ENCODE measurements at places on chromosomes 11 and 22.

GRCh38 chr11:104830080-104830479, 68.2 kb downstream of the CASP12 start:
- no peaks in the 10 kb centered on the region for H3K27me3 ChIP-seq
- DNase-seq = no peak
- H3K4me3 ChIP-seq = no peak overlapping the region

- H3K27me3 ChIP-seq = no peaks in the 10 kb centered on the region
- H3K27ac ChIP-seq = no peak overlapping the region
- H3K4me1 ChIP-seq = no peaks in the 10 kb centered on the region
- no peak for DNase-seq
- no peak overlapping the region for H3K4me3 ChIP-seq
- H3K36me3 ChIP-seq = no peaks in the 10 kb centered on the region
Observed at GRCh38 chr11:8408151-8408941, 144.7 kb upstream of the LMO1 start.

DNA sequence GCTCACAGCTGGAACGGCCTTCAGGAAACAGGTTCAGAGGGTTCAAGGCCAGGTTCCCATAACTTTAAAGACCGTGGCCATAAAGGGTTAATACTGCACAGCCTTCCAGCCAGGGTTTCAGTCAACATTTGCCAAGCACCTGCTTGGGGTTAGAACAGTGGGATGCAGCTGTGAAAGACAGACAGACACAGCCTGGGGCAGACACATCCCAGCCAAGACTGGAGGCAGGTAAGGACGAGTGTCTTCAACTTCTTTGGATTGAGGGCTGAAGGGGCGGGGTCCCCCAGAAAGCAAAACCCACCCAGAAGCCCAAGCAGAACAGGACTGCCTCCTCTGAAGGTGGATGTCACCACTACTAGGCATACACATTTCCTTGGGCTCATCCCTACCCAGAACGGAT, 14.3 kb downstream of the ARFGAP2 start:
- no peak for DNase-seq
- H3K36me3 ChIP-seq = peaks cover 39% of the 10 kb centered on the region
- H3K27me3 ChIP-seq = no peaks in the 10 kb centered on the region
- no peak overlapping the region for H3K27ac ChIP-seq

- H3K4me3 ChIP-seq = no peak overlapping the region
- H3K27ac ChIP-seq = no peak overlapping the region
- no peak for DNase-seq
- no peaks in the 10 kb centered on the region for H3K36me3 ChIP-seq
Observed at GRCh38 chr11:87459351-87459750, 421.6 kb downstream of the TMEM135 start.

GRCh38 chr22:20840646-20841371, 17.8 kb downstream of the PI4KA start:
- no peaks in the 10 kb centered on the region for H3K27me3 ChIP-seq
- no peak for DNase-seq
- no peak overlapping the region for H3K4me3 ChIP-seq
- no peaks in the 10 kb centered on the region for H3K36me3 ChIP-seq
- H3K27ac ChIP-seq = no peak overlapping the region

DNA sequence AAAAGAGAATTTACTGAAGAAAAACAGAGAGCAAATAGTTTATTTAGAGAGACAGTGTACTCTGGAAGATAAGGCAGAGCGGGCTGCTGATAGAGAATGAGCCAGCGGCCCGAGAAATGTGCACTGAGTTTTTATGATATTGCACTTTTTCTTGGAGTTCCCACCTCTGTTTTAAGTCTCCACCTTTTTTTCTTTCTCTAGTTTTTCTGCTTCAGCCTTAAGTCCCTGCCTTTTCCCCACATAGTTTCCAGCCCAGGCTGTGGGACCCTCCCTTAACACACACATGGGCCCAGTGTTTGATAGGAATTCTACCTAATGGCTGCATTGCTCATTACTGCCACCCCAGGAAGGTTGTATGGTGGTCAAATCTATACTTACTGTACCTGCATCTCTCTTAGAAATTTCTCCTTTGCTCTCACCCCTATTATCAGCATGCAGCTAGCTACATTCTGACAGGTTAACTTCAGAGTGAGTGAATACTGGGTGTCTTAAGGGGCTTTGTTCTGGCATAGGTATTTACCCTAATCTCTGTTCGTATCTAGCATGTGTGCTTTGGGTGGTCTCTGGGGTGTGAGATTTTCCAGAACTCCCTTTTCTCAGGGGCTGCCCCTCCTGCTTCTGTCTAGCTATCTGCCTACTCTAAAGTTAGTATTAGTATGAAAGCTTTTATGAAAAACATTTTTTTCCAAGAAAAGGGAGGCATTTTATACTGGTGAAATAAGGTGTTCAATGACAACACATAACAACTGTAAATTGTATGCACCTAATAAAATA, 127.3 kb upstream of the TOP3B start:
- H3K4me1 ChIP-seq = no peaks in the 10 kb centered on the region
- H3K27me3 ChIP-seq = no peaks in the 10 kb centered on the region
- no peak overlapping the region for H3K27ac ChIP-seq
- no peaks in the 10 kb centered on the region for H3K36me3 ChIP-seq
- no peak for DNase-seq

- H3K36me3 ChIP-seq = no peaks in the 10 kb centered on the region
- no peak overlapping the region for H3K27ac ChIP-seq
- no peak for DNase-seq
- no peak overlapping the region for H3K4me3 ChIP-seq
- H3K4me1 ChIP-seq = no peaks in the 10 kb centered on the region
- no peaks in the 10 kb centered on the region for H3K27me3 ChIP-seq
Observed at GRCh38 chr11:1782031-1782590, 18.4 kb upstream of the CTSD start.

- no peak overlapping the region for H3K4me3 ChIP-seq
- H3K4me1 ChIP-seq = no peaks in the 10 kb centered on the region
- no peak for DNase-seq
- H3K27me3 ChIP-seq = no peaks in the 10 kb centered on the region
Observed at GRCh38 chr11:67645521-67646461, 4.7 kb downstream of the ACY3 start.

DNA sequence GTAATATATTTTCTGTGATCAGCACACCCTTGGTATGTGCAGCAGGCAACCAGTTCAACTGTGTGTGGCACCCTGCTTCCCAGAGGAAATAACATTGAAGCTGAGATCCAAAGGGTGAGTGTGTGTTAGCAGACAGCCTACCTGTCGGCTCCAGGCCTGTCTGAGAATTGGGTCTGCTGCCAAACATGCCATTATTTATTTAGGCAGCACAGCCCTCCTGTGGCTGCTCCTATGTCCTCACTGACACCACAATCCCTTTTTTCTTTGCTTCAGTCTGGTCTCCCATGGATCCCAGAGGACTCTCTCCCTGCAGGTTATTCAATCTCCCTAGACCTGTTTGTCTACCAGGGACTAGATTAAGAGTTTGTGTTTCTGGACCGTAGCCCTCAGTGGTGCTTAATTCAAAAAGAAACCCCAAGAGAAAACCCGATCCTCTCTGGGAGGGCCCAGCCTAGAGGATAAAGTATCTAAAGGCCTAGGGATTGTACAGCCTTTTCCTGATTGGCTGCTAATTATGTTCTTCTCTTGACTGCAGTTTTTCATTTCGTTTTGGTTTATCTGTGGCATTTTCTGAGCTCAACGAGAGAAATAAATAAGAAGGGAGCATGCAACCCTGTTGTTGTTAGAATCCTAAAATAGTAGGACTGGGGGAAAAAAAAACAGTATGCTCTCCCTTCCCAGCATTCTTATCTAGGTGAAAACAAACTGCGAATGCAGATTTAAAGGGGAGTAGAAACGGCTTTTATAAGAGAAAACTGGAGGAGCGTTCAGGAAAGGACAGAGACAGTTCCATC, 24.1 kb downstream of the KCNE3 start:
- H3K36me3 ChIP-seq = no peaks in the 10 kb centered on the region
- no peaks in the 10 kb centered on the region for H3K27me3 ChIP-seq
- DNase-seq = no peak
- H3K4me3 ChIP-seq = no peak overlapping the region
- H3K27ac ChIP-seq = peak overlapping the region; percentile 10

DNA sequence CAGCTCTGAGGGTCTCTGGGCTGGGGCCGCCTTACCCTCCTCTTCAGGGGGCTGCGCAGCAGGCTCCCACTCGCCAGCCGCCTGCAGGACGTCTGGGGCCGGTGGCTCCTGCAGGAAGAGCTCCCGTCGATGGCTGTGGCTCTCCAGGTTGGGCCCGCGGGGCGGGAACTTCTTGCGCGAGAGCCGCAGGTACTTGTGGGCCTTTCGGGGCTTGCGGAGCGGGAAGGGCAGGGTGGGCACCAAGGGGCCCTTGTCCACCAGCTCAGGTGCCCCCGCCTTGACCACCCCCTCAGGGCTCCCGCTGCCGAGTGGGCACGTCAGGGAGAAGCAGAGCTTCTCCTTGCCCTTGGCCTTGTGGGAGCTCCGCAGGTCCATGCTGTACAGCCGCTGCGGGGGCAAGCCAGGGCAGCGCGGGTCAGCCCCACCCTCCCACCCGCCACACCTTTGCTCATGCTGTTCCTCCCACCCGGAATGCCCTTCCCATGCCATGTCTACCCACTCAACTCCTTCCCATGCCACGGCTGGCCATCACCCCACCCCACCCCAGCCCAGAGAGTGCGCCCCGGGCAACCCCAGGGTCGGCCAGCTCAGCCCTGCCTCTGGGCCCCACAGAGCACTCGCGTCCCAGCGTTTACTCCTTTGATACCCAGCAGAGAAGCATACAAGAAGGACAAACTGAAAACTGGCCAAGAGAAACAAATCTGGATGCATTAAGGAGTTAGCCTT, 18.0 kb downstream of the CBX7 start:
- H3K27me3 ChIP-seq = no peaks in the 10 kb centered on the region
- no peak overlapping the region for H3K4me3 ChIP-seq
- peak; percentile 39 for DNase-seq

- H3K4me3 ChIP-seq = no peak overlapping the region
- DNase-seq = no peak
- no peaks in the 10 kb centered on the region for H3K4me1 ChIP-seq
Observed at GRCh38 chr11:96778272-96778671, 388.5 kb downstream of the JRKL start.

DNA sequence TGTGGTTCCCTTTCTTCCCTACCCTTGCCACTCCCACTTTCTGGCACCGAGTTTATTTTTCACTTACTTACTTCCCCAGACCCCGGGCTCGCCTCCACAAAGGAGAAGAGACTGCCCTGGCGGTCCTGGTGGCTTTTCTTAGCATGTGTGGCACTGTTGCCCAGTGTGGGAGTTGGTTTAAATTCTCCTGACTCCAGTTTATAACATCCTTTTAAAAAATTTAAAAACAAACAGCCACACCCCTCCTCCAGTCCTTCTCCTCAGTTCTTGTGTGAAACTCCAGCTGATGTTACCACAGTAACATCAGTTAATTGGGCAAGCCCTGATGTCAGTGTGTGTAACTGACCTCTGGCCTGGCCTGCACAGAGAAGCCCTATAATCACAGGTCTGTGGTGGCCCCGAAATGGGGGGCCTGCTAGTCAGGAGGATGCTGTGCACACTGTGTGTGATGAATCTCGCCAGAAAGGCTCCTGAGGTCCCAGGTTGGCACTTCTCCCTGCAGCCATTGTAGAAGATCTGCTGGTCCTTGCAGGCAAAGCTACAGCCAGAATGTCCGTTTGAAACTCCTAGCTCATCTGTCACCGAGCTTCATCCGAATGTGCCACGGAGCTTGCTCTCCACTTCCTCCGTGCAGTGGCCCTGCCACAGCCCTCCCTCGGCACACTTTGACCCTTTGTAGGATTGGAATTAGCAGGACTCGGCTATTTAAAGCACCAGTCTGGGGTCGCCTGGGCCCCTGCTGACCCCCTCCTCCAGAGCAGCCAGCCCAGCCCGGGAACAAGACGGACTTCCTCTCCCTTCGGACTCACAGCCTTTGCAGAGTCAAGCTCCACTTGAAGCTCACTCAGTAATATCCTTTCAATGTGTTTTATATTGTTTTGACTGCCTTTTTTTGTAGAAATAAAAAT, 7.6 kb downstream of the YDJC start:
- H3K27me3 ChIP-seq = no peaks in the 10 kb centered on the region
- DNase-seq = no peak
- H3K4me3 ChIP-seq = no peak overlapping the region
- H3K36me3 ChIP-seq = no peaks in the 10 kb centered on the region
- H3K4me1 ChIP-seq = peaks cover 20% of the 10 kb centered on the region
- H3K27ac ChIP-seq = no peak overlapping the region

DNA sequence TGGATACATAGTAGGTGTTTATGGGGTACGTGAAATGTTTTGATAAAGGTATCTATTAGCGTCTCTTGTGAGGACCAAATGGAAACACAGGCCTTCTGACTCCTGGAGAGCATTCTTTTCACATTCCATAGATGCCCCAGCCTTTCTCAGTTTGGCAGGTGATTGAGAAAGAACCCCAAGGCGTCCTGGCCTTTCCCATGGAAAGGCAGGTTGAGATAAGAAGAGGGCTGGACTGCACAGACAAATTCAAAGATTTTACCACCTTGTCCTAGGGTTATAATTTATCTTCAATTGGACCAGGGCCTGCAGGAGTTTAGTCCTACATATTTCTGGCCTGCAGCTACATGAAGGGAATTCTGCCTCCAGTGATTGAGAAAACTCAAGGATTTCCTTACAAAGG, 661 bp upstream of the OLFML1 start:
- H3K4me3 ChIP-seq = no peak overlapping the region
- H3K4me1 ChIP-seq = no peaks in the 10 kb centered on the region
- H3K36me3 ChIP-seq = no peaks in the 10 kb centered on the region
- no peak for DNase-seq
- H3K27me3 ChIP-seq = no peaks in the 10 kb centered on the region

- no peak overlapping the region for H3K27ac ChIP-seq
- peaks cover 20% of the 10 kb centered on the region for H3K27me3 ChIP-seq
- no peak overlapping the region for H3K4me3 ChIP-seq
- H3K4me1 ChIP-seq = peaks cover 4% of the 10 kb centered on the region
- H3K36me3 ChIP-seq = no peaks in the 10 kb centered on the region
Observed at GRCh38 chr22:19518635-19519034, 5.6 kb downstream of the CLDN5 start.

GRCh38 chr22:38773363-38773946, 17.7 kb upstream of the SUN2 start:
- DNase-seq = no peak
- no peaks in the 10 kb centered on the region for H3K4me1 ChIP-seq
- H3K27me3 ChIP-seq = no peaks in the 10 kb centered on the region
- H3K4me3 ChIP-seq = no peak overlapping the region
- no peaks in the 10 kb centered on the region for H3K36me3 ChIP-seq

- DNase-seq = no peak
- H3K36me3 ChIP-seq = no peaks in the 10 kb centered on the region
- no peaks in the 10 kb centered on the region for H3K27me3 ChIP-seq
- H3K27ac ChIP-seq = peak overlapping the region; percentile 94
- no peaks in the 10 kb centered on the region for H3K4me1 ChIP-seq
- peak overlapping the region; percentile 29 for H3K4me3 ChIP-seq
Observed at GRCh38 chr11:123187665-123188507, 7.2 kb downstream of the CLMP start.

GRCh38 chr11:103661991-103662390, 374.4 kb upstream of the DDI1 start:
- no peak overlapping the region for H3K27ac ChIP-seq
- no peak overlapping the region for H3K4me3 ChIP-seq
- DNase-seq = no peak
- H3K4me1 ChIP-seq = no peaks in the 10 kb centered on the region

GRCh38 chr22:22849640-22850610, 37.7 kb upstream of the IGLL5 start:
- H3K27me3 ChIP-seq = no peaks in the 10 kb centered on the region
- no peak overlapping the region for H3K27ac ChIP-seq
- H3K4me1 ChIP-seq = no peaks in the 10 kb centered on the region
- DNase-seq = no peak
- no peaks in the 10 kb centered on the region for H3K36me3 ChIP-seq

Measured in sigmoid colon (tissue), 7 donors.